Peyer's patch (tissue), 4 donors: ENCODE measurements at places on chromosomes 2 and 18. TPM values are rescaled to one million over a fixed set of nuclear protein-coding genes. Genes with fewer than 3 reads are reported as not detected.

The WDR7 gene
- total RNA-seq = 28.0 TPM

The MATN3 gene
- not detected for total RNA-seq

DNA sequence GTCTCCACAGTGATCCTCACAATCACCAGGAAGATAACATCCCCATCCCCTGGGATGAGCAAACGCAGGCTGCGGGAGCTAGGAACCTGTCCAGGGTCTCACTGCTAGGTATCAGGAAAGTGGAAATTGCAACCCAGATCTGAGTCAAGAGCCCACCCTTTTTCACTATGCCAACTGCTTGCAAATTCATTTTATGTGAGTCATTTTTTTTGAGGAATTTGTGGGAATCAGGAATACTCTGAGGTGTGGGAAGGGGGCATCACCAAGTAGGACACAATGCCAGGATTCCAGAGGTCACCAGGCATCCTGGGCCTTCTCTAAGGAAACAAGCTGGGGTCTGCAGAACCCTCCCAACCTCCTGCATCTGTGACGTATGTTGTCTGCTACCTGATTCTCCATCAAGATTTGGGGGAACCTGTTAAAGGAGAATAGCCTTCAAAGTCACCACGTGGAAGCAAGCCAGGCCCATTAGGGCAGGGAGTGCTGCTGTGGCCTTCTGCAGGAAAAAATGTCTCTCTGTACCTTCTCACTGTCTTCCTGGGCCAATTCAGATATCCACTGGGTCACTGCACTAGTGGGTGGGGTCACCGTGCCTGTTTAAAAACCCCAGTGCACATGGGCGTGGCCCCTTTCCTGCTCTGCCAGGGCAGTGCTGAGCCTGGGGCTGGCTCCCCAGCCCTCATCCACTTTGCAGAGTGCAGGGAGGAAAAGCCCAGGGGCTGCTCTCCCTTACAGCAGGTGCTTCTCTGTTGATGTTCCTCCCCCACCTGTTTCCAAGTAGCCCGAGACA lies 50.2 kb downstream of the MCFD2 start:
- no peaks in the 10 kb centered on the region for H3K36me3 ChIP-seq
- H3K4me1 ChIP-seq = no peaks in the 10 kb centered on the region
- H3K27me3 ChIP-seq = no peaks in the 10 kb centered on the region
- peak; percentile 64 for DNase-seq
- H3K4me3 ChIP-seq = no peak overlapping the region

The SLC14A1 gene
- 1.7 TPM for total RNA-seq

GRCh38 chr2:168180914-168181313 lies 66.5 kb downstream of the STK39 start:
- H3K4me1 ChIP-seq = no peaks in the 10 kb centered on the region
- no peak overlapping the region for H3K27ac ChIP-seq
- H3K27me3 ChIP-seq = no peaks in the 10 kb centered on the region
- DNase-seq = no peak
- no peak overlapping the region for H3K4me3 ChIP-seq
- H3K36me3 ChIP-seq = no peaks in the 10 kb centered on the region

GRCh38 chr2:176038694-176039093 lies 36.6 kb upstream of the LNPK start:
- DNase-seq = no peak
- no peaks in the 10 kb centered on the region for H3K4me1 ChIP-seq
- H3K27me3 ChIP-seq = no peaks in the 10 kb centered on the region
- no peaks in the 10 kb centered on the region for H3K36me3 ChIP-seq
- H3K27ac ChIP-seq = no peak overlapping the region

DNA sequence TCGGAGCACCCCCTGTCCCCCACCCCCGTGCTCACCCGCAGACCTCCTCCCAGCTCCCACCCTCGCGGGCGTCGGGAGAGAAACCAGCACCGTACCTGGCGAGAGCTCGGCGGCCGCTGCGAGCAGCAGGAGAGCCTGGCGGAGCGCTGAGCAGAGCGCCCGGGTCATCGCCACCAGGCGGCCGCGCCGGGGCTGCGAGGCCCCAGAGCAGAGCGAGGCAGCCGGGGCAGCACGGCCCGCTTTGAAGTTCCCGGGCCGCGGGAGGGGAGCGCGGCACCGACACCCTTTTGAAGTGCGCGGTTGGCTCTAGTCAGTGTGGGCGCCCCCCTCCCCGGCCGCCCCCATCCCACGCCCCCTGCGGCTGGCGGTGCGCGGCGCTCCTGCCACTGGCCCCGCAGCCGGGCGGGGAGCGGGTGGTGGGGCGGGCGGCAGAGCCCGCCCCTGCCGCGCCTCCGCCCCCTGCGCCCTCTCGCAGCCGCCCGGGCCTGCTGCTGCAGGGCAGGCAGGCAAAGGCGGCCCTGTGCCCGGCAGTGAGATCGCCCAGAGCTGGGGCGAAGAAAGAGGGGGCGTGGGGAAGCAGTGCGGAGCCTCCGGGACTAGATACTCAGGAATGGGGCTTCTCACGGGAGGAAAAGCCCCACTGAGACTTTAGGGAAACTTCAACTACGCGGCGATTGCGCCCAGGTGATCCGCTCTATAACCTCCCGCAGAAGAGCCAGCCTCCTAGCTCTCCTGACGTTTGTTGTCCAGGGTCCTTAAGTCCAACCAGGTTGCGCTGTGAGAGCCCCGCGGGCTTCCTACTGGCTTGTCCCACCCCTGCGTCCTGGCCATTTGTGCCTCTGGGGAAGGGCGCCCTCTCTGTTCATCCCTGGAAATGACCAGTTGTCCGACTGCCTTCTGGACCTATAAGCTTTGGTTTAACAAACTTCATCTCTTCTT lies at the start of gene ACVR1C:
Gene ACVR1C (minus strand): TSS at position 388 of the 939 bp plus-strand sequence. CDS start 220 bp downstream, at position 168.
- H3K27ac ChIP-seq = peak within 1 kb of the TSS; percentile 64
- DNase-seq = peak; percentile 89
- H3K27me3 ChIP-seq = no peaks in the 10 kb centered on the region
- no peaks in the 10 kb centered on the region for H3K36me3 ChIP-seq

The CAPG gene
- total RNA-seq = 31.6 TPM

DNA sequence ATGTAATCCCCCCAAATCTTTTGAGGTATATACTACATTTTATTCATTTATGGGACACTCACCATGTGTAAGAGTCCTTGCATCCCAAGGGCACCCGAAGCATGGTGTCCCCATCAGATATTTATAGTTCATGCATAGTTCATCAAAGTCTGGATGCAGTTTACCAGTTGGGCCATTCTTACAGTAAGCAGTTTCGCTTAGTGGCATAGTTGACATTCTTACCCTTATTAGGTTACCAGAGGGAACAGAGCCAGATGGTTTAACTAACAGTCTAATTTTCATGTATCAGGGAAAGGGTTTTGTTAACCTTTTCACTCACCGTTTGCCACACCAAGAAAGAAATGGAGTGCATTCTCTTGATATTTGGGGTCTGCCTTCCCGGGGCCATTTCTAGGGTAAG lies 7.1 kb downstream of the ZNF407 start:
- H3K27ac ChIP-seq = no peak overlapping the region
- no peaks in the 10 kb centered on the region for H3K27me3 ChIP-seq
- H3K4me1 ChIP-seq = no peaks in the 10 kb centered on the region
- H3K36me3 ChIP-seq = no peaks in the 10 kb centered on the region
- H3K4me3 ChIP-seq = no peak overlapping the region
- no peak for DNase-seq

- H3K27me3 ChIP-seq = no peaks in the 10 kb centered on the region
- H3K27ac ChIP-seq = peak overlapping the region; percentile 71
- no peak for DNase-seq
- H3K36me3 ChIP-seq = no peaks in the 10 kb centered on the region
- H3K4me3 ChIP-seq = no peak overlapping the region
Measured at GRCh38 chr18:12006488-12006840, 25.2 kb downstream of the IMPA2 start.

- no peak overlapping the region for H3K4me3 ChIP-seq
- no peaks in the 10 kb centered on the region for H3K36me3 ChIP-seq
- DNase-seq = no peak
- H3K27ac ChIP-seq = no peak overlapping the region
Measured at GRCh38 chr18:50563376-50563775, 3.5 kb downstream of the MAPK4 start.

- no peaks in the 10 kb centered on the region for H3K4me1 ChIP-seq
- H3K27me3 ChIP-seq = no peaks in the 10 kb centered on the region
- H3K36me3 ChIP-seq = no peaks in the 10 kb centered on the region
- H3K27ac ChIP-seq = no peak overlapping the region
- DNase-seq = no peak
Measured at GRCh38 chr2:162025121-162025911, 48.7 kb downstream of the DPP4 start.

DNA sequence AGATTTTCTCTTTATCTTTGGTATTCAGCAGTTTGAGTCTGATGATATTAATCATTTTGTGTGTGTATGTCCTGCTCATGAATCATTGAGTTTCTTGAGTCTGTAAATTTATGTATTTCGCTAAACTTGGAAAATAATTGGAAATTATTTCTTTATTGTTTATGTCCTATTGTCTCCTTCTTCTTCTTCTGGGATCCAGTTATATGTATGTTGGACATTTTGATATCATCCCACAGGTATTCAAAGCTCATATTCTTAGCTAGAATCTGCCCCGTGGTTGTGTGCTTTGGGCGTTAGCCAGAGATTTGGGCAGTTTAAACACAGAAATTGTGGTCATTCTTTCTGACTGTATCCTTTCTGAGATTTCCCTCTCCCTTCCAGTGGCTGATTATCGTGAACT lies 243.0 kb upstream of the SPRED2 start:
- no peaks in the 10 kb centered on the region for H3K4me1 ChIP-seq
- H3K4me3 ChIP-seq = no peak overlapping the region
- DNase-seq = no peak

DNA sequence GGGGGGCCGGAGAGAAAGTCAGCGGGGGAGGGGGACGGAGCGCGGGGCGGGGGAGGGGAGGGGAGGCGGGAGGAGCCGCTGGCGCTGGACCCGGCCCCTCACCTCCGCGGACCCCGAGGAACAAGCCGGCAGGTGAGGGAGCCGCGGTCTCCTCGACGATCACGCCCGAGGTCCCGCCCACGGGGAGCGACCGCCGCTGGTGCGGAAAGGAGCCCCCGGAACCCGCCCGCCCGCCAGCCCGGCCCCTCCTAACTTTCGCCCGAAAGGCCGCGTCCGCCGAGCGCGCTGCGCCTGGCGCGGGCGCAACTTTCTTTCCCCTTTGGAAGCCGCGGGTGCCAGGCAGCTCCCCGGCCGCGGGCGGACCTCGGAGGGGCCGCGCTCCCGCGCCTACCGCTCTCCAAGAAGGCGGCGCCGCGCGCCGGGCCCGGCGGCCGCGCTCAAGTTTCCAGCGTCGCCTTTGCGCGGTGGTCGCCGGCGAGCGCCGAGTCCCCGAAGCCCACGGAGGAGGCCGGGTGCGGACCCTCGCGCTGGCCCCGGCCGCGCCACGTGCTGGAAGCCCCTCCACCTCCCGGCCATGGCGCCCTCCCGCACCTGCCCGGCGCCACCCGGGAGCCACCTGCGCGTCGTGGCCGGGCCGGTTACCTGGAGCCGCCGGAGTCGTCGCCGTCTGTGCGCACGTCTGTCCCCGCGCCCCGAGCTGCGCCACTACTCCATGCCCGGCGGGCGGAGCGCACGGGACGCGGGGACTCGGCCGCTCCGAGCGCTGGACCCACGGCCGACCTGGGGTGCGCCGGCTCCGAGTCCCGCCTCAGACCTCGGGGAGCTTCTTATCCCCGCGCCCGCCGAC lies at the start of gene ALKAL2:
Gene ALKAL2 (minus strand): TSS at position 181 of the 847 bp plus-strand sequence. CDS start 256 bp downstream, outside the sequence.
- peaks cover 4% of the 10 kb centered on the region for H3K27me3 ChIP-seq
- peak within 1 kb of the TSS; percentile 33 for H3K27ac ChIP-seq
- peak; percentile 56 for DNase-seq
- H3K36me3 ChIP-seq = no peaks in the 10 kb centered on the region
- peak within 1 kb of the TSS; percentile 72 for H3K4me3 ChIP-seq

The QPCT gene
- 0.88 TPM for total RNA-seq

DNA sequence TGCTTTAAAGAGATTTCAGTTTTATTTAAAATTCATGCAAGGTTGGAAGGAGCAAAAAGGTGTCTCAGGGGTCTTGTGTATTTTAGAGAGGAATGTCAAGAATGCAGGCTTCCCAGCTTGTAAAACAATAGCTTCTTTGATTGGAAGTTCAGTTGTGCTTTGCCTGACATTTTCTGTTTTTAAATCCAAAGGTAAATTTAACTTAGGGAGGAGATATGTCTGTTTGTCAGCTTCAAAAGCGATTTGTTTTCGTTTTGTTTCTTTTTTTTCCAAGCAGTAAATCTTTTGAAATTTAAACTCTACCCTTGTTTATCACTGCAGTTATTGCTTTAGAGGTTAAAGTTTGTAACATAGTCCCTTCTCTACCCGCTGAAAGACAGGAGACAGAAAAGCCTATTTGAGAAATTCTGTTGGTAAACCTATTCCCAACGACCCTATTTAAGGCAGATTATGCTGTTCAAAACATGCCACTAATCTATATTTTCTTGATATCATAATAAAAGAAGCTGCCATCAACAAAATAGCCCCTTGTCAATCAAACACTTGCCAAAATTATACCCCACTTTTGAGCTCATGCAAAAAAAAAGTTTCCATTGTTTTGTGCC lies 639.6 kb downstream of the IRS1 start:
- H3K4me3 ChIP-seq = no peak overlapping the region
- no peaks in the 10 kb centered on the region for H3K4me1 ChIP-seq
- H3K36me3 ChIP-seq = no peaks in the 10 kb centered on the region

The GNLY gene
- 15.3 TPM for total RNA-seq
